Activated naive CD8-positive, alpha-beta T cell treated with anti-CD3 and anti-CD28 coated beads, Interleukin-2, amount 10 ng/mL, durations not matched to agents 7 days and 5 days (primary cell): ENCODE measurements at places on chromosomes 5 and 9. TPM values are rescaled to one million over a fixed set of nuclear protein-coding genes. Genes with fewer than 3 reads are reported as not detected.

BNIP1 gene
- 14.0 TPM for total RNA-seq

THBS4 gene
- 0.47 TPM for total RNA-seq

RANBP3L gene
- not detected for total RNA-seq

RLN2 gene
- 4.5 TPM for total RNA-seq

NR6A1 gene
- 0.11 TPM for total RNA-seq

DNA sequence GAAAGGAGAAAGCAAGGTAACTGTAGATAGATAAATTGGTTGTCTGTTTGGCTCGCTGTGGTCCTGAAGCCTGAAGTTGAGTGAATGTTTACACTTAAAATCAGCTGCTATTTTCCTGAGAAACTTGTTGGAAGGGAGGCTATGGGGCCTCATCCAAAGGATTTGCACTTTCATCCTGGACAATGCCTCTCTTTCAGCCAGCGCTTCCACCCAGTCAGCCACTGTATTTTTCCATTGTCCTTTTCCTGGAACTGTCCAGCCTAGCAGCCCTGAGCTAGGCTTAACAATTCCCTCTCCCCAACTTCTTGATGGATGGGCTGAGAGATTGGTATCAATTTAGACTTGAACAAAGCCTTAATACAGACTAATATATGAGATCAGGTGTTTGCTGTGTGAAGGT lies 429.2 kb downstream of the DMAC1 start:
- H3K27me3 ChIP-seq = peaks cover 8% of the 10 kb centered on the region
- no peaks in the 10 kb centered on the region for H3K36me3 ChIP-seq
- no peak for DNase-seq

DNA sequence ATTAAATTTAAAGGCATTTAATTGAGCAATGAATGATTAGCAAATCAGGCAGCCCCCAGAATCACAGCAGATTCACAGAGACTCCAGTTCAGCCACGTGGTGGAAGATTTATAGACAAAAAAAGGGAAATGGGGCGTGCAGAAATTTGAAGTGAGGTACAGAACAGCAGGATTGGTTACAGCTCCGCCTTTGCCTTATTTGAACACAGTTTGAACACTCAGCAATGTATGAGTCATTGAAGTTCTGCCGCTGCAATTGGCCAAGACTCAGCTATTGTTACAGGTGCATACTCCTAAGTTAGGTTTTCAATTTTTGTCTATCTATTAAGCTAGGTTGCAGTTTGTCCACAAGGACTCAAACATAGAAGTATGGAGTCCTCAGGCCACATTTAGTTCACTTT lies 157.7 kb upstream of the SLC12A2 start:
- H3K4me3 ChIP-seq = no peak overlapping the region
- DNase-seq = no peak
- H3K36me3 ChIP-seq = no peaks in the 10 kb centered on the region
- no peaks in the 10 kb centered on the region for H3K4me1 ChIP-seq

GRCh38 chr5:12659686-12660085 lies 755.4 kb upstream of the CTNND2 start:
- H3K4me1 ChIP-seq = no peaks in the 10 kb centered on the region
- H3K4me3 ChIP-seq = no peak overlapping the region
- no peak for DNase-seq
- no peaks in the 10 kb centered on the region for H3K36me3 ChIP-seq

DNA sequence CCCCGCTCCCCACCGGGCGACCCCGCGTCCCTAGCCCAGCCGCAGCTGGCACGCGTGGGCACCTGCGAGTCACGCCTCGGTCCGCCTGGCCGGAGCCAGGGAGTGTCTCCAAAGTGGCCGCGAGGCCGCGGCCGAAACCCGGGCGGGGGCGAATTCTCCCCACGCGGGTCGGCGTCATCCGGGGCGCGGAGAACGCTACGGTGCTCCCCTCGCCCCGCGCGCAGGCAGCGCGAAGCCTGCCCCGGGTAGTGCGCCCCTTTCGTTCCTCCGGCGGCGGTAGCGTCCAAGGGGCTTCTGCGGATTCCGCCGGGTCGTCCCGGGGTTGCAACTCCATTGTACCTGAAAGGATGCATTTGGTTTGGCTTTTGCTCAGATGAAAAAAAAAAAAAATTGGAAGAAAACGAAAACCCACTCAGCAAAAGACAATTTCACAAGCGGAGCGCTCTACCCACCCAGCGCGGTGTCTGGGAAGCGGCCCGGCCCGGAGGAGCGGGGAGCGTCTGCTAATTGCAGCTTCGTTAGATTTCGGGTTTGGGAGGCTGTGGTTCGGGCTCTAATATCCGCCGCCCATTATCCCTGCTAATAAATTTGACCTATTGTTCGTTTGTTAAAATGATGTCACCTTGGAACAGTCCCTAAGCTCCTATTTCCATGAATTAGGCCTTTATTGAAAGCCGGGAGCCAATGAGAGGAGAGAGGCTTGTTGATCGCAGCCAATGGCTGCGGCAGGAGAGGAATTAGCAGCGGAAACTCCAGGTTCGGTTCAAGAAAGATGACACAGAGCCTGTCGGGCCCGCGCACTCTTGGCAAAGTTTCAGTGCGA lies at the start of gene TLX3:
TSS of gene TLX3 (plus strand) at position 796 of the 823 bp plus-strand sequence. CDS start 118 bp downstream, outside the sequence.
- peaks cover 2% of the 10 kb centered on the region for H3K36me3 ChIP-seq
- no peak for DNase-seq
- peaks cover 73% of the 10 kb centered on the region for H3K27me3 ChIP-seq
- no peak within 1 kb of the TSS for H3K27ac ChIP-seq
- H3K4me1 ChIP-seq = peaks cover 17% of the 10 kb centered on the region

- DNase-seq = no peak
- H3K36me3 ChIP-seq = peaks cover 45% of the 10 kb centered on the region
- peaks cover 51% of the 10 kb centered on the region for H3K4me1 ChIP-seq
- H3K27ac ChIP-seq = peak overlapping the region; percentile 77
- no peak overlapping the region for H3K4me3 ChIP-seq
Observed at GRCh38 chr9:114893221-114894010, 37.0 kb downstream of the TNFSF8 start.

DNA sequence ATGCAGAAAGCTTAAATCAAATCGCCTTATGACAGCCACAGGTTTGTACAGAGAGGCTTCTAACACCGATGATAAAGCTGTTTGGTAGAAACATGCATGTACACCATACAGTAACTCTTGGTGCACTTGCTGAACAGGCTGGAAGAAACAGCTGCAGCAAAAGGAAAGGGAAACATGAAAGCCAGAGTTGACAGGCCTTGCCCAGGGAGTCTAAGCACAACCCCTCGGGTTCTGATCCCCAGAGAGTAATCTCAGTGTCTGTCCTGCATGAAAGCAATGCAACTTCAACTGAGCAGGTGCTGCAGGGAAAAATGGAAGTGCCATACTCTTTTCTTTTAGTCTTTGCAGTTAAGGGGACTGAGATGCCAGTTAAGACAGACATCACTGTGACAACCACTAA lies 419.9 kb downstream of the BNC2 start:
- H3K4me1 ChIP-seq = no peaks in the 10 kb centered on the region
- no peaks in the 10 kb centered on the region for H3K27me3 ChIP-seq
- H3K4me3 ChIP-seq = no peak overlapping the region
- DNase-seq = no peak
- H3K27ac ChIP-seq = no peak overlapping the region
- H3K36me3 ChIP-seq = no peaks in the 10 kb centered on the region

DNA sequence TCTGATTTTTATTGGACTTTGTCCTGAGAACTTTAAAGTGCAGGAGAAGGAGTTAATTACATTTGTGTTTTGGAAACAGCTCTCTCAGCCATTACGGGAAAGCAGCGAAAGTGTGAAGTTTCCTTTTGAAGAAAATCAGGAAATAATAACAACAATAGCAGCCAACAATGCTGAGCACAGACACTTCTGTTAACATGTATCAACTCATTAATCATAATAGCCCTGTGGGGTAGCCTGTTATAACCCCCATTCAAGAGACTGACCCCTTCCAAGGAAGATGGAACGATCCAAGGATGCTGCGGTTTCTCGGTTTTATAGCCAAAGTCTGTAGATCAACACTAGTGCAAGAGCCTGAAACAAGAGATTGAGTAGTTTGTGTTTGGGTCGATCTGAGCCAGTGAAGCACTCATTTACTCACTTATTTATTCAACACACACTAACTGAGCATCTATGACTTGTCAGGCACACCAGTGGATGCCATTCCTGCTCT lies 195.5 kb downstream of the DRD1 start:
- no peak overlapping the region for H3K4me3 ChIP-seq
- peaks cover 7% of the 10 kb centered on the region for H3K27me3 ChIP-seq
- no peak for DNase-seq
- peaks cover 1% of the 10 kb centered on the region for H3K4me1 ChIP-seq
